ENCODE measurements at places on chromosomes 12 and 14.

DNA sequence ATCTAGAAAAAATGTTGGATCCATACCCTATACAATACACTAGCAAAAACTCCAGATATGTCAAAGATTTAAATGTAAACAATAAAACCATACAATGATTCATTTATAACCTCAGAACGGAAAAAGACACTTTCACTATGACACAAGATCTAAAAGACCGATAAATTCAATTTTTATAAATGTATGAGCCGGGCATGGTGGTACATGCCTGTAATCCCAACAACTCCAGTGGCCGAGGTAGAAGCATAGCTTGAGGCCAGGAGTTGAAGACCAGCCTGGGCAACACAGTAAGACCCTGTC, 2.5 kb upstream of the SOS2 start:
- no peak for DNase-seq

DNA sequence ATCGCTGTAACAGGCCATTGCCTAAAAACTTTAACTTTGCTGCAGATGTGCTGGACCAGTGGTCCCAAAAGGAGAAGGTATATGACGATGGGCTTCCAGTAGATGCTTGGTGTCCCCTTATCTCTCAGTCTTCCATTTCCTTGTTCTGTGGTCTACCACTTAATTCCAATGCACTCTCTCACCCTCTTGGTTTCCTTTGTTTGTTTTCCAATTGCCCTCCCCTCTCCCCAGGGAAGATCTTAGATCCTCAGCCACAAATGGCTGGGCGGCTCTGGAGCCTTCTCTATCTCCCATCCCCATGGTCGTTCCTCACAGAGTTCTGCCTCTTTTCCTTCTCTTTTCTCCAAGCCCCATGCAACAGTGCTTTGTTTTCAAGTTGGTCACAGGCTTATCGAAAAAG, 584 bp downstream of the ACSM4 start:
- DNase-seq: no peak

- no peak for DNase-seq
Observed at GRCh38 chr12:45703942-45704341, 25.6 kb upstream of the ARID2 start.

DNA sequence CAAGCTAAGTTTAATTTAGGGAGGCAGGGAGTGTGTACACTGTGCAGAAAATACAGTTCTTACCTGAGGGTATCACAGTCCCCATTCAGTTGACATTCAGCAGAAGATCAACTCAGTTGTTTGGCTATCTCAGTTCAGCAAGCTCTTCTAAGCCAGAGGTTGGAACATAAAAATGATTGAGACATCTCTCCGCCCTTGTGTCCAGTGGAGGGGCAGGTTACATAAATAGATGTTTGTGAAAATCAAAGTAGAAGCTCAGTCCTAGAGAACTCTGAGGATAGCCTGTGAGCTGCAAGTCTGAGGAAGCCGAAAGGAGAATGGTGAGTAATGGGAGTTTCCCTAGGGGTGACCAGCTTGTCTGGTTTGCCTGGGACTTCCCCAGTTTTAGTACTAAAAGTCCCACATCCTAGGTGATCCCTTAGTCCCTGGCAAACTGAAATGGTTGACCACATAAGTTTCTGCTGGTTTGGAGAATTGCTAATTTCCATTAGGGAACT, 251.4 kb upstream of the ATP2B1 start:
- DNase-seq: no peak

DNA sequence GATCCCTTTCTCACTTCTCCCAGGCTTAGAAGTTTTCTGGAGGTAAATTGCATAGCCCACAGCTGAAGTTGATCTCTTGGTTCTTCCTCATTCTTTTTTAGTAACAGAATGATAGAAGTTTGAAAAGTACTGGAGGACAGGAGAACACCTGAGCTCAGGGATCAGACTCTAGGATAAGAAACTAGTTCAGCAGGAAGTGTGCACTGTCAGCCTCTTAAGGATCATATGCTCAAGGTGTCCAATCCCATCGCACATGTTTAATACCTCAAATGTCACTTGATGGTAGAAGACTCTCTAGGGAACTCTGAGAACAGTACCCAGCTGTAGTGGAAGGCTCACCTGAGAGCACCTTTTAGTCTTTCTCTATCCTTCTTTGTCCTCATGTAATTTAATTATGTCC, 14.7 kb upstream of the LIMA1 start:
- DNase-seq: no peak

- DNase-seq: no peak
Observed at GRCh38 chr14:57869617-57870016, 3.7 kb upstream of the SLC35F4 start.

- no peak for DNase-seq
Observed at GRCh38 chr12:11542599-11542998, 106.9 kb upstream of the ETV6 start.

DNA sequence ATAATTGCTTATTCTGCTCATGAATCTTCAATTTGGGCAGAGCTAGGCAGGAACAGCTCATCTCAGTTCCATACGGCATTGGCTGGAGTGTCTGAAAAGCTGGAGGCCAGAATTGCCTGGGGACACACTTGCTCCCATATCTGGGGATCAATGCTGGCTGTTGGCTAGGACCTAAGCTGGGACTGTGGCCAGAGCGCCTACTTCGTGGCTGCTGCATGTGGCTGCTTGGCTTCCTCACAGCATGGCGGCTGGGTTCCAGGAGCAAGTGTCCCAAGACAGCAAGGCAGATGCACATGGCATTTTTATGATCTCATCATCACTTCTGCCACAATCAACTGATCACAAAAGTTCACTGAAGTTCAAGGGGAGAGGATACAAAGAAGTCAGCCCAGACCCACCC, 200.2 kb downstream of the TTC8 start:
- no peak for DNase-seq

DNA sequence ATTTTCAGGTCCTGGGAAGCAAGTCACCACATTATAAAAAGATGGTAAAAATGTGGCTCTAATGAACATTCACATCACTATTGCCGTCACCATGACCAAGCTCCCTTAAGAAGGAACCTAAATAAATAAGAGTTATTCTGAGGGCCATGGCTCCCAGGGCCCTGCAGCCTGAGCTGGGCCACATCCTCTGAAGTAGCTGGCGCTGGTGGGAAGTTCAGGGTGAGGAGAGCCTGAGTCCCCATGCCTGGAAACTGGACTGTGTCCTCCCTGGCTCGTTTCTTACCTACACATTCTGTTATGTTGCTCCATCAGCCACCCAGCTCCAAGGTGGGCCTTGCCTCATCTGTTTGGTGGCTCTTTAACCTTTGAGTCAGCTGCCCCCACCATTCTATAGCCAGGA, 42.5 kb downstream of the TSPAN11 start:
- no peak for DNase-seq

DNA sequence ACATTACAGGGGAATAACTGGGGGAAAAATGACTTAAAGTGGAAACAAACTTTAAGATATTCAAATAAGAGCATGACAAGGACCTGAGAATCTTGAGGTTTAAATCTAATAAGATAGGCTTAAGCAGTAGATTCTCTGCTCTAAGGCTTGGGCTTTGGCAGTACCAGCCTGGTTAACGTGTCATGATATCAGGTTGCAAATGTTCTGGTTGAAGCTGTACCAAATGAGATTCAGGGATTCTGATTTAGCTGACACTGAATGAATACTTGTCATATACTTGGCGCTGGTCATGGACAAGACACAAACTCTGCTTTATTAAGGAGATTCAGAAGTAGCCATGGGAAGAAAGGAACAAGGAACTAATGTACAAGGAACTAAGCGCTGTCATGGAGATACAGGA, 6.1 kb downstream of the TCP11L2 start:
- no peak for DNase-seq

- no peak for DNase-seq
Observed at GRCh38 chr12:27913999-27914614, 58.4 kb downstream of the PTHLH start.

All from LoVo (cell line).